ENCODE measurements at places on chromosomes 7 and 10. TPM values are rescaled to one million over a fixed set of nuclear protein-coding genes. Genes with fewer than 3 reads are reported as not detected.

The ENKUR gene
- total RNA-seq, result not detected

DNA sequence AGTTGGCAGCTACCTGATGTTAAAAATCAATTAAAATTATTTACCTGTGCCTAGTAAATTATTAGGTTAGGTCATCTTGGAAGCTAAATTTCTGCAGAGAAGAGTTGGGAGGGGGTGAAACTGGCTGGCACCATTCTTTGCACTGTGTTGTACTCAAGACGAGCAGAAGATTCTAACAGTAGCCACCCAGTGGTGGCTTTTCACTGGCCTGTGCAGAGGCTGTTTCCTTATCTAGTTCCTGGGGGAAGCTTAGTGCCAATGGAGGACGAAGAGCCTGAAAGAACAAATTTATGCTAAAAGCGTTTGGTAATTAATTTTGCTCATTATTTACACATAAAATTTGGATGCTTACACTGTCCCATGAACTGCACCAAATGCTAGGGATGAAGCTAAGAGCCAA, 595.3 kb downstream of the XPNPEP1 start:
- no peak for DNase-seq

- no peak for DNase-seq
Measured at GRCh38 chr10:18767981-18768380, 108.8 kb downstream of the ARL5B start.

GRCh38 chr7:85328456-85328998, 141.7 kb upstream of the SEMA3D start:
- no peak for DNase-seq

DNA sequence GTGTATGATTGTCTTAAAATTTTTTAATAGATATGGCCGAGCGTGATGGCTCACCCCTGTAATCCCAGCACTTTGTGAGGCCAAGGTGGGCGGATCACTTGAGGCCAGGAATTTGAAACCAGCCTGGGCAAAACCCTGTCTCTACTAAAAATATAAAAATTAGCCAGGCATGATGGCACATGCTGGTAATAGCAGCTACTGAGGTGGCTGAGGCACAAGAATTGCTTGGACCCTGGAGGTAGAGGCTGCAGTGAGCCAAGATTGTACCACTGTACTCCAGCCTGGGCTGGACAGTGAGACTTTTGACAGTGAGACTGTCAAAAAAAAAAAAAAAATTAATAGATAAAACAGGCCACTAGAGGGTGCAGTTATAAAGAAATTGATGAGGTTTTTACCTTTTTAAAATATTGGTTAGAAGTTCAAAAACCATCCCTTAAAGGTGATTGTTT, 20.5 kb downstream of the NOM1 start:
- no peak for DNase-seq

- DNase-seq, result peak; percentile 79
Measured at GRCh38 chr10:71888623-71889387, 37.8 kb upstream of the PSAP start.

The OR2A1 gene
- not detected for total RNA-seq

The TDRD1 gene
- total RNA-seq, result 0.24 TPM

DNA sequence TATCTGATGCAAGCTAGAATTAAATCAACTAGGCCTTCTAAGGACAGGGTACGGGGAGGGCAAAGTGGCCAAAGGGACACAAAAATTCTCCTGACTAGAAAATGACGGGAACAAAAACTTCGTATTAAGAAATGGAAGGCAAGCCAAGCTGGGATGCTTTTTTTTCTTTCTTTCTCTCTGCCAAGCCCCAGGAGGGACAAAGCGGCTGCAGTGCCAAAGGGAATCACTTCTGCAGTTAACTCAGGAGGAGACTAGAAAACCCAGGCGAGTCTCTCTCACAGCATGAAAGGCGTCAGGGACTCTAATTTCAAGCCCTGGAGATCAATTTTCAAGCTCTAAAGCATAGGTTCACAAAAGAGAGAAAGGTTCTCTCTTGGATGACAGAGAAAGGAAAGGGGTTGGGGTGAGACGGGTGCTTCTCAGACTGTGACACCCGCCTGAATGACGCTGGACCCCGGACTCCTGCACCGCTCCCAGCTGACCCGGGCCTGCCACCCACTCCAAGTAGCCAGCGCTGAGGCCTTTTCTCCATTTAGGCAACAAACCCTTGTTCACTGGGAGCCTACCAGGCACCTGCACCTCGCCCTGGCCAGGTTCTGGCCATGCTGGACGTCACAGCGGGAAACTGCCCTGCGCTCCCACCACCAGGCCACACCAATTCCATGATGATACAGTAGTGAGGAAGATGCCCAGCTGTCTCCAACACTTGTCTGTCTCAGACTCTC, 56.5 kb downstream of the KIAA1549 start:
- no peak for DNase-seq

The CYREN gene
- total RNA-seq, result 47.2 TPM

GRCh38 chr10:44510379-44511115, 125.7 kb upstream of the CXCL12 start:
- DNase-seq, result no peak

- DNase-seq, result no peak
Measured at GRCh38 chr10:25682203-25682851, 251.7 kb upstream of the MYO3A start.

DNA sequence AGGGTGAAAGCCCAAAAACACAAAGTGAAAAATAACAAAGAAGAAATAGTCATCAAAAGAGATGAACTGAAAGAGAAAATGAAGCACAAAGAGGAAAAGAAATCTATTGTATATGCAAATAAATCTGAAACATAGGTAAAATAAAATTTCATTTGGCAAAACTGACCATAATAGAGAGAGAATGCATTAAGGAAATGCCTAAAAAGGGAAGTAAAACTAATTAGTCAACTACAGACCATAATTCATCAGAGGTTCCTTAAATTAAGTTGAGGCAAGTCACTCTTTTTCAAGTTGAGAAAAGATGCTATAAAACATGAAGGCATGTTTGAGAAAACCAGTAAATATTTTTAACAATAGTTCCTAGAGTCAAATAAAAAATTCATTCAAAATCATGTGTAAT, 233.3 kb downstream of the LRRN3 start:
- DNase-seq, result no peak

The PKD1L1 gene
- total RNA-seq, result 0.31 TPM

DNA sequence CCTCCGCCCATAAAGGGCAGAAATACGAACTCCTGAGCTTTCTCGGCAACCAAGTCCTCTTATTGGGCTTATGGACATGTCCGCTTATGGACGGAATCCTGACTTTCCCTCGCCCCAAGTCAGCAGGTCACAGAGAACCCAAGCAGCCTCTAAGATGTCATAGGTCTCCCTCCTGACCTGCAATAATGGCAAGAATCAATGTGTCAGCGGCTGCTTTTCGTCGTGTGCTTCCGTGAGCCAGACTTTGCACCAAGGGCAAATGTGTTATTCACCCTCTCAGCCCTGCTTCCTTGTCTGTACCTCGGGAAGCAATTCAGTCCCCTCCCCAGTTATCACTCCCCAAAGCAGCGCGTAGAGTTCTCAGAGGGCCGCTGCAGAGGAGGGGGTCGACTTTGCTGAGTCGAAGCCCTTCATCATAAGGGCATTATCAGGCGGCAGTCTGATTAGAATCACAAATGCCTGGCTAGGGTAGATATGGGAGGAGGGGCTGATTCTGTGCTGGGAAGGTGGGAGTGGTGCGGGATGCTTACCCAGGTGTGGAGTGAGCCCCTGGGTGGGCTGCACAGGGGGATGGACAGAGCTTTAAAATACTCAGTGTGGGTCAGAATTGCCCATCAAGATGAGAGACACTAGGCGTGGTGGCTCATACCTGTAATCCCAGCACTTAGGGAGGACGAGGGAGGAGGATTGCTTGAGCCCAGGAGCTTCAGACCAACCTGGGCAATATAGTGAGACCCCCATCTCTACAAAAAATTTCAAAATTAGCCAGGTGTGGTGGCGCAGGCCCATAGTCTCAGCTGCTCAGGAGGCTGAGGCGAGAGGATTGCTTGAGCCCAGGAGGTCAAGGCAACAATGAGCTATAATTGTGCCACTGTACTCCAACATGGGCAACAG, 36.0 kb downstream of the COL26A1 start:
- DNase-seq, result no peak

DNA sequence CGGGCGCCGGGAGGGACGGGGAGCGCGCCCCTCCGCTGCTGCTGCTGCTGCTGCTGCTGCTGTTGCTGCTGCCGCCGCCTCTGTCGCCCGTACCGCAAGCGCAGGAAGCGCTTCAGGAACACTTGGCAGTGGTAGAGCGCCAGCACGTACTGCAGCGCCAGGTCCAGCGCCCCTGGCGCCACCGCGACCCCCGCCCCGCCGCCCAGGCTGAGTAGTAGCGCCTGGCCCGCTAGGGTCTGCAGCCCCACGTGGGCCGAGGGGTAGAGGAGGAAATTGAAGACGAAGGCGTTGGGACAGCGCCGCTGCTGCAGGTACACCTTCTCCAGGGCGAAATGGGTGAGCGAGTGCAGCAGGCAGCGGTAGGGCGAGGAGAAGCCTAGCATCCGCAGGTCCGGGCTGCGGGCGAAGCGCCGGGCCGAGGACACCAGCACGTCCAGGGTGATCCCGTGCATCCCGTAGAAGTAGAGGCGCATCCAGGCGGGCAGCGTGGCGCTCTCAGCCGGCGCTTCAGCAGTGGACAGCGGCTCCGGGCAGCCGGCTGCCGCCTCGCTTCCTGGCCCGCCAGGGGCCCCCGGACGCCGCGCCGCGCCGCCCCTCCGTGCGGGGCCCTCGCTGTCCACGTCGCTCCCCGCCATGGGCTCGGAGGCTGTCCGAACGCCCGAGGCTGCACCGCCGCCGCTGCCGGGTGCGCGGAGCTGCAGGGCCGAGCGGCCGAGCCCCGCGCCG, at the start of gene TMEM229A:
Gene TMEM229A (minus strand): TSS at position 699 of the 726 bp plus-strand sequence. CDS start 64 bp downstream, at position 635.
- no peak for DNase-seq

- DNase-seq, result no peak
Measured at GRCh38 chr7:132779164-132779563, 202.9 kb upstream of the PLXNA4 start.

DNA sequence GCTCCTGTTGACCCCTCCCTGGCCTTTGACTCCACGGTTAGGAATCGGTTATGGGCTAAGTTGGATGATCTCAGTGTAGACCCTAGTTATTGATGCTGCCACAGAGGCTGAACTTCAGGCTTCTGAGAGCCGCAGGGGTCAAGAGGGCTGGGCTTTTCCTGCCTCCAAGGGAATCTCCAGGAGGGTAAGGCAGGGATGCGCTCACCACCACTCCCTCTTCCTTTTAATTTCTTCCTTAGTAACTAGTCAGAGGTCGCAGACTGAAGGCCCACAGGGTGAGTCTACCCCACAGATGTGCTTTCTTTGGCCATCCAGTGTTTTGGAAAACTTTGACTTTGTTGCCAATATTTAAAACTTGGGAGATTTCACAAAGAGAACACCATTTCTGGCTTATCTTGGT, 151.0 kb upstream of the TCF7L2 start:
- DNase-seq, result no peak

The NPC1L1 gene
- 0.12 TPM for total RNA-seq

The BHLHA15 gene
- 2.4 TPM for total RNA-seq

DNA sequence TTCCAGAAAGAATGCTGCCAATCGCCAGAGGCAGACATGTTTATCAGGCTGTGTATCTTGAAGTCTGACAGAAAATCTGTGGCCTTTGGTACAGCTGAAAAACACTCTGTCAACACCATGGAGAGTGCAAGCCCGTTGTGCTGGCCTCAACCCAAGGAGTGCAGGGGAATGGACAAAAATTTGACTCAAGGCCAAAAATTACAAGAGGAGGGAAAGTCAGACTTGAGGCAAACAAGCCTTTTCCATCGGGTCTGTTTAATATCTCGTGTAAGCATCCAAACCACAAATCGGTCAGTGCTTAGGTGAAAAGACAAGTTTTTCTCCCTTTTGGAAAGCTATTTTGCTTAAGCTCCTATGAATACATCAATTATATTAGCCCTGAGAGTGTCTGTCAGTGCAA, 305.3 kb upstream of the NFE2L3 start:
- DNase-seq, result no peak

DNA sequence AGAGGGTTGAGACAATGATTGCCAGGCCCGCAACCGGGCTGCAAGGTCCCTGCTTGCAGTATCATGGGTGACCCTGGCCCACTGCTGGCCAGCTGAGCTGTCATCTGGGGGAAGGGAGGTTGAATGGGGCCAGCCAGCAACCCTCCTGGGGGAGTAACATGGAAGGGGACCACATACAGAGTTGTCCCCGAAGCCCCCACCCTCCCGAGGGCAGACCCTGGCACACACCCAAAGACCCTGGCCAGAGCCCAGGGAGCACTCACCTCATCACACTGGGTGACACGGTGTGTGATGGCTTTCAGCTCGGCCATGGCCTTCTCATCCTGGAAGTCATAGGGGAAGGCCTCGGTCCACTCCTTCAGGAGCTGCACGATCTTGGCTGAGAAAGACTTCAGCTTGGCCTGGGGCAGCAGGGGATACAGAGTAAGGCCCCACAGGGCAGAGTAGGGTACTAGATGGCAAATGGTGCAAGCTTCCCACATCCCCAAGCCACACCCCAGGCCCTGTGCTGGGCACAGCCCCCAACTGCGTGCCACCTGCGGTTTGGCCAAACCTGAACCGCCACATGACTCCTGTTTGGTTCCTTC, 63.4 kb downstream of the CSGALNACT2 start:
- DNase-seq, result no peak

GRCh38 chr7:26188957-26189541, 11.5 kb downstream of the HNRNPA2B1 start:
- DNase-seq, result no peak

DNA sequence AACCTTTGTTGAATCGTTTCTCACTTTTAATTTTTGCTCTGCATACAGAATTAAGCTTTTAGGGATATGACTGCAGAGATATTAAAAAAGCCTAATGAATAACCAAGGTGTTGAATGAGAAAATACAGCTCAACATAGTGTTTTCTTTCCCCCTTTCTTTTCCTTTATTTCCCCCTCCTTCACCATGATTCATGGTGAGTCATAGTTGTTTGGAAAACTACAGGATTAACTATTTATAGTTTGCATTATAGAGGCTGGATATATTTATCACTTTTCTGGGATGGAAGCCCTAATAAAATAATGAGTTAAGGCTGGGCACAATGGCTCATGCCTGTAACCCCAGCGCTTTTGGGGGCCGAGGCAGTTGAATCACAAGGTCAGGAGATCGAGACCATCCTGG, 115.0 kb downstream of the DNAJB9 start:
- DNase-seq, result no peak

DNA sequence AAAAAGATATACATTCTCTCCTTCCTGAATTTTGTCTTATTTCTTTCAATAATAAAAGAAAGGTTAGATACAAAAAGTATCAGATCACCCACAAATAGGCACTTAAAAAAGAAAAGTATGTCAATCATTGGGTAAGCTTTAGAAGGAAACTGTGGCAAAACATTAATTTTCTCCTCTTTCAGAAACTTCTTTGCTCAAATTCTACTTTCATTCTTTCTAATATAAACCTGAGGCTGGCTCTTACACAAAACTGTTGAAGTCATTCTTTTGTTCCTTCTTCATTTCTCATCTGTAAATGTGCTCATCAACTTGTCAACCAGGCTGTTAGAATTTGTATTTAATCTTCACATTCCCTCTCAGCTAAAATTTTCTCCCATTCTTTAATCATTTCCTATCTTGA, 124.6 kb downstream of the LRRN3 start:
- DNase-seq, result no peak

The PDK4 gene
- 0.33 TPM for total RNA-seq

DNA sequence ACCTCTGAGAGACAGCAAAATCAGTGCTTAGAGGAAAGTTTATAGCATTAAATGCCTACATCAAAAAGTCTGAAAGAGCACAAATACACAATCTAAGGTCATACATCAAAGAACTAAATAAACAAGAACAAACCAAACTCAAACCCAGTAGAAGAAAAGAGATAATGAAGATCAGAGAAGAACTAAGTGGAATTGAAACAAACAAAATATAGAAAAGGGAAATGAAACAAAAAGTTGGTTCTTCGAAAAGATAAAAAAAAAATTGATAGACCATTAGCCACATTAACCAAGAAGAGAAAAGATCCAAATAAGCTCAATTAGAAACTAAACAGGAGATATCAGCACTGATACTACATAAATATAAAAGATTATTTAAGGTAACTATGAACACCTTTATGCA, 280.0 kb upstream of the NRG3 start:
- DNase-seq, result no peak
